Urinary bladder (tissue), 4 donors: ENCODE measurements at places on chromosomes 16 and 17. TPM values are rescaled to one million over a fixed set of nuclear protein-coding genes. Genes with fewer than 3 reads are reported as not detected.

CCL17 gene
- total RNA-seq = not detected

C16orf92 gene
- not detected for total RNA-seq

KRTAP9-8 gene
- total RNA-seq = not detected

CMTM2 gene
- total RNA-seq = not detected

LGALS9B gene
- not detected for total RNA-seq

COA3 gene
- 57.5 TPM for total RNA-seq

OMG gene
- 1.5 TPM for total RNA-seq

NAGS gene
- total RNA-seq = 0.90 TPM

FOXC2 gene
- 0.58 TPM for total RNA-seq

DNA sequence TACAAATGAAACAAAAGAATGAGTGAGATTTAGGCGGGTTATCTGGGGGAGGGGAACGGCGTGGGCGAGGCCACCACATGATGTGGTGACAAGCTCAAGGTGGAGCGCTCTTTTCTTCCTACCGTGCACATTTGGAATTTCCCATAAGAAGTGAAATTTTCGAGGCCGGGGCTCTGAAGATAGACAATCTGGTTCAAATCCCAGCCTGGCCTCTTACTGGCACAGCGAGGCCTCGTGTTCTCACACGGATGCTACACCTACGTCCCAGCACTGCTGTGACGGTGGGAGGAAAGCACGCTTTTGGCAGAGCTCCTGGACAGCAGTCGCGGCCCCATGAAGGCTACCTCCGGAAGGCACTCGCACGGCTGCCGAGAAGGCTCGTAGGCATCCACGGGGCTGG lies 25.2 kb downstream of the ZDHHC7 start:
- DNase-seq = no peak

- DNase-seq = peak; percentile 55
Measured at GRCh38 chr17:77109764-77110359, 30.9 kb upstream of the SEC14L1 start.

- DNase-seq = no peak
Measured at GRCh38 chr17:732902-733720, 715 bp downstream of the TLCD3A start.

DNA sequence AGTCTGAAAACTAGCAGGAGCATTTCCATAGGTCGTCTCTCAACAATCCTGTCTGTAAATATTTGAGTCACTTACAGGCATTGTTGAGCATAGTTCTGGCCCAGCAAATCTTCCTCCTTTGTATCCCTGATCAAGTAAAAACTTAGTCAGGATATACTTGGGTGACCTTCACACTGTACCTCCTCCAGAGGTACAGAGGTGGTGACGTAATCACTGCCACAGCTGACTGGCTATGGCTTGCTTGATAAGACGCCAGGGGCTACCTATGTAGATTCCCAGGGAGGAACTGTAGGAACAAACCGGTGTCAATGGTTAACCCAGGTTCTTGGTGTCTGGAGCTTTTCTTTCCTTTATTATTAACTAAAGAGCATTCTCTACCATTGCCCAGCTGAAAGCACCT lies at the start of gene KCNJ16:
Gene KCNJ16, plus strand, starts transcription at position 270 of the 400 bp plus-strand sequence. CDS start 56,863 bp downstream, outside the sequence.
- DNase-seq = no peak

GRCh38 chr16:19520861-19521331 lies 1.0 kb downstream of the GDE1 start:
- DNase-seq = no peak

GRCh38 chr17:32882734-32883133 lies 5.8 kb upstream of the MYO1D start:
- DNase-seq = no peak

- DNase-seq = no peak
Measured at GRCh38 chr17:57910462-57911420, 44.5 kb downstream of the CUEDC1 start.

DNA sequence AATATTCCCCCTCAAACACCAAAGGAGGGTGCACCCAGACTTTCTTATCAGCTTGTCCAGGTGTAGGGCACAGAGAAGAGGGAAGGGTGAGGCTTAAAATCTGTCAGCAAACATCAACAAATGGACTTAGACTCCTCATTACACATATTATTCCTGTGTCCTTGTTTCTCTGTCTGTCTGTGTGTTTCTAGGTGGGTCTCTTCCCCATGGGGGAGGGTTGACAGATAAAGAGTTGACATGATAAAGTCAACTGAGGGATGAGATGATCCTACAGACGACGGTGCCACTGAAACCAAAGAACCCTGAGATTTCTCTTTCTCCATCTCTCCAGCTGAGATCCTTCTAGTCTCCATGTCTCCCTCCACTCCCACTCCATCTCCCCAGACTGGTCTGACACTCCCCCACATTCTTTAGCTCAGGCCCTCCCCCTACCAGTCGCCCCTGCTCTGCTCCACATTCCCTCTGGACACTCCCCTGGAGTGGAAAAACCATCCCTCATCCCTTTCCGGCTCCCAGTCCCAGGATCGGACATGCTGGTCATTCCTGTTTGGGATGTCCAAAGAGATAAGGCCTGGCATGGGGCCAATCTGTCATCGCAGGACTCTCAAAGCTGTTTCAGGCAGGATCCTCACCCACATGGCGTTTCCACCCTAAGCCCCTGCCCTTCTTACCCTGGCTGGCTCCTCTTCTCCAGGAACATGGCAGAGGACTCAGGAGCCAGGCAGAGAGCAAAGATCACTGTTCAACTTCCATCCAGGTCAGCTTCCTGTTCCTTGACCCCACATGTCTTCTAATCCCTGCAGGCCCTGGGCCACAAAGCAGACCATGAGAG lies 2.9 kb upstream of the ITGA3 start:
- DNase-seq = no peak

GRCh38 chr16:75389096-75389690 lies 44.1 kb downstream of the CFDP1 start:
- no peak for DNase-seq

DNA sequence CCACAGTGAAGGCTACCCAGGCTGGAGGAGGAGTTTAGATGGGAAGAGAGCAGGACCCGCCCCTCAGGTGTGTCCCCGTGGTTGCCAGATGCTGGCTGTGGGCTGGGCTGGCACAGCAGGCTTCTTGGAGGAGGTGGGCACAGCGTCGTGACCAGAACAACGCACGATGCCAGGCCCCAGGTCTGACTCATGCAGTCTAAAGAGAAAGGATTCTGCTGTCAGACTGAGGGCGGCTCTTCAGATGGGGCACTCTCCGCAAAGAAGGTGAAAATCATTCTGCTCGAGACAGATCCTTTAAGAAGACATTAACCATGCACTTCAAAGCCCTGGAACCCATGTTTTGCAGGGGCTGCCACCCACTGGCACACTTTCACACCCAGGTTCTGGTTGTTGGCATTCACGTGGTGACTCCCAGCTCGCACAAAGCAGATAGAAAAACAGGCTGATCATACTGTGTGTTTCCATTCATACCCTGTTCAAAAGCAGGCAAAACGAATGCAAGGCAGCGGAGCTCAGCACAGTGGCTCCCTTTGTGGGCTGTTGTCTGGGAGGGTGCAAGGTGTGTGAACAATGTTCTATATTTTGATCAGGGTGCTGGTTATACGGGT lies 19.0 kb downstream of the CACNG4 start:
- DNase-seq = no peak

DNA sequence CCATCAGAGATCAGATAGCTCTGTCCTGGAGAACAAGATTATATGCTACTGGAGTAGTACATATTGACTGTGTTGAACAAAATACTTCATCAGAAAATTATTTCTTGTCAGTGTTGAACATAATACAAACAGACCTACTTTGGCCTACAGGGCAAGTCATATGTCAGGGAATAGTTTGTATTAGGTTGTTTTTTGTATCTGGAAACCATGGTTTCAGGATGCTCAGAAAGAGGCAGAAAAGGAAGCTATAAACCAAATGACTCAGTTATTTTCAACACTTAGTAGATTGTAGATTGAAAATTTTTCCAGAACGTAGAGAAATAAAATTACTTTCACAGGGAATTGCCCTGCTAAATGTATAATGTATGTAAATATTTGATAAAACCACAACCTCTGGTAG lies 198.4 kb downstream of the CYB561 start:
- DNase-seq = no peak

GRCh38 chr16:19745286-19746010 lies 27.4 kb downstream of the IQCK start:
- no peak for DNase-seq

GRCh38 chr16:66871840-66872239 lies 8.5 kb upstream of the PDP2 start:
- no peak for DNase-seq

- DNase-seq = no peak
Measured at GRCh38 chr17:40577611-40578065, 12.4 kb upstream of the CCR7 start.

- no peak for DNase-seq
Measured at GRCh38 chr16:28168991-28169554, 42.7 kb downstream of the XPO6 start.

DNA sequence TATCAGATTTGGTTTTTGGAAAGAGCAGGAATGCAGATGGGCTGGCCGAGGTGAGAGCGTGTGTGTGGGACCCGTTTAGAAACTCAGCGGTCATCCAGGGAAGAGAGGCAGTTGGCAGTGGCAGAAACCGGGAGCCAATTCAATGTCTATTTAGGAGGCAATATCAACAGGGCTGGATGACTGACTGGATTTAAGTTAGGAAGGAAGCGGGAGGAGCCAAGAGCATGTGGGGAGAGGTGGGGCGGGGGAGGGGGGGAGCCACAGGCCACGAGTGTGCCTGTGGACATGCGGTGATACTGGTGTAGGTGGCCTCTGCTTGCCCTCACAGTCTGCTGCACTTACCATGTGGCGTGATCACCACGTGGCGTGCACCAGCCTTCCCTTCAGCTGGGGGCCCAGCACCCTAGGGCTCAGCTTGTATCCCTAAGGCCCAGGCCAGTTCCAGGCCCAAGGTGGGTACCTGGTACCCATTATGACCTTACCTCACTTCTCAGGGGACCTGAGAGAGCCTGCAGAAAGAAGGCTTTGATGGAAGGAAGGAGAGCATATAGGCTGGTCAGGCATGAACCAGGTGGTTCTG lies 10.8 kb upstream of the TPPP3 start:
- DNase-seq = no peak

DNA sequence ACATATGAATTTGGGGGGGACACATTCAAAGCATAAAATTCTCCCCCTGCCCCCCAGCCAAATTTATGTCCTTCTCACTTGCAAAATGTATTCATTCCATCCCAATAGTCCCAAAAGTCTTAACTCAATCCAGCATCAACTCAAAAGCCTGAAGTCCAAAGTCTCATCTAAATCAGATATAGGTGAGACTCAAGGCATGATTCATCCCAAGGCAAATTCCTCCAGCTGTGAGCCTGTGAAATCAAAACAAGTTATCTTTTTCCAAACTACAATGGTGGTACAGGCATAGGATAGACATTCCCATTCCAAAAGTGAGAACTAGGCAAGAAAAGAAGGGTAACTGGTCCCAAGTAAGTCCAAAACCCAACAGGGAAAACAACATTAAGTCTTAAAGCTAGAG lies 5.9 kb upstream of the GOSR2 start:
- DNase-seq = no peak

- DNase-seq = no peak
Measured at GRCh38 chr17:19567216-19568015, 33.8 kb downstream of the SLC47A1 start.

DNA sequence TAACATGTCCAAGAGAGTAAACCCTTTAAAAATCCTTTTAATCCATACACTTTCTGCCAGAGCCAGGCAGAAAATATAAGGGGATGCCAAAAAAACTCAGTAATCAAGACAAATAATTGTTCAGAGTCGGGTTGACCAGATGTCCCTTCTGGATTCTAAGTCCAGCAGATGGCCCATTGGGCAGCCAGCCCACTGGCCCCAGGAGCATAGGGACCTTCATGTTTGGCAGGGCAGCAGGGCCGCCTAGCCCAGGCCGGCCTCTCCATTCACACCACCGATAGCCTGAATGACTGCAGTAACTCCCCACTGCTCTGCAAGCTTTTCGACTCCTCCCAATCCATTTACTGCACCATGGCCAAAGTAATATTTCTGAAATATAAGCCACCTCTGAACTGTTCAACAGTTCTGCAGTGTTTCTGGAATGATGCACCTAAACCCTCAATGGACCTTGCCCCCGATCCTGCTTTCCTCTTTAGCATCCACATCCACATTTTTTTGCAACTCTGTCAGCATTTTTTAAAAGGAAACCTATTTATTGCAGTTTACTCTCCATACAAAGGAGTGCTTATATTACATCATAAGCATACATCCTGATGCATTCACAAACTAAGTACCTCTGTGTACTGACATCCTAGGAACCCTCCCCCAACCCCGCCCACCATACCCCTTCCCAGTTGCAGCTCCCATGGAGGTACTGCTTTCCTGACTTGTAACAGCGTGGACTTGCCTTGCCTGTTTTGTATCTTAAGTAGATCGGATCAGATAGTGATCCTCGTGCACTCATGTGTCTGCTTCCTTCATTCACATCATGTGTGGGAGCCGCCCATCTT lies 46.4 kb downstream of the LDHD start:
- no peak for DNase-seq

DNA sequence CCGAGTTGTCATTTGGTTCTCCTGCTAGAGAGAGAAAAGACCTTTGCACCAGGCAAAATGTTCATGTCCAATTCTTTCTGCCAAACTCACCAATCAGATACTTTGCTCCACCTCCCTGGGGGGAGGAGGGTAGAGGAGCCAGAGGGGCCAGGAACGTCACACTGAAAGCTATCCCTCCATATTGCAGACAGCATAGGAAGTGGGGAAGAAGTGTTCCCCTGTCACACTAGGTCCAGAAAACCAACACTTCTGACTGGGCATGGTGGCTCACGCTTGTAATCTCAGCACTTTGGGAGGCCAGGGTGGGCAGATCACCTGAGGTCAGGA lies 9.5 kb downstream of the HSD17B2 start:
- DNase-seq = no peak

- DNase-seq = no peak
Measured at GRCh38 chr17:76388966-76389888, 4.8 kb downstream of the SPHK1 start.

DNA sequence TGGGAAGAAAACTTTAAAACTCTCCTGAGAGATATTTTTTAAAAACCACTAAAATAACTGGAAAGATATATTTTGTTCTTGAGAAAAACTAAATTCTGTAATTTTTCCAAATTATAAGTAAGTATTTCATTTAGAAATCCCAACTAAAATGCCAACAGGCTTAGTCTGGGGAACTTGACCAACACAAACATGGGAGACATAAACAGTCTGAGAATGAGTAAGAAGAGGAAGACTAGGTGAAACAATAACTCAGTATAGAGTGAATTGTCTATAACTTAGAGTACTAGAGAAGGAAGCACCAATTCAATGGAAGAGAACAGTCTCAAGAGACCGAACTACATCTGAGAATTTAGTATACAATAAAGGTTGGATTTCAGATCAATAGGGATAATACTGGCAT lies 2.9 kb downstream of the CMTM1 start:
- DNase-seq = no peak

GRCh38 chr17:8680466-8681169 lies 50.1 kb upstream of the MYH10 start:
- no peak for DNase-seq

GRCh38 chr17:47978324-47978723 lies 7.4 kb downstream of the CDK5RAP3 start:
- no peak for DNase-seq

- DNase-seq = no peak
Measured at GRCh38 chr16:57366544-57367040, 5.7 kb upstream of the CX3CL1 start.

- DNase-seq = no peak
Measured at GRCh38 chr17:13266606-13267005, 248.8 kb upstream of the ELAC2 start.
